ENCODE measurements at places on chromosomes 1 and 21. TPM values are rescaled to one million over a fixed set of nuclear protein-coding genes. Genes with fewer than 3 reads are reported as not detected.

Gene SPRR2B
- not detected for total RNA-seq

Gene NADK
- total RNA-seq, result 165 TPM

Gene DUSP12
- 97.6 TPM for total RNA-seq

Gene PCSK9
- total RNA-seq, result 6.0 TPM

Gene DCST2
- 0.18 TPM for total RNA-seq

Gene PRCC
- 103 TPM for total RNA-seq

Gene CYP4A22
- not detected for total RNA-seq

Gene CD1E
- not detected for total RNA-seq

Gene CFAP74
- total RNA-seq, result not detected

Gene KCNE2
- total RNA-seq, result not detected

Gene TINAGL1
- total RNA-seq, result 217 TPM

GRCh38 chr21:37974081-37974480 lies 57.8 kb upstream of the KCNJ6 start:
- DNase-seq, result peak; percentile 73

GRCh38 chr1:67307251-67308060 lies at the start of gene IL12RB2:
TSS of gene IL12RB2 (plus strand) at chr1:67307873. CDS start at chr1:67320369, 12,496 bp downstream.
- no peak for DNase-seq

GRCh38 chr1:235330918-235331285 lies 2.5 kb downstream of the GGPS1 start:
- DNase-seq, result no peak

DNA sequence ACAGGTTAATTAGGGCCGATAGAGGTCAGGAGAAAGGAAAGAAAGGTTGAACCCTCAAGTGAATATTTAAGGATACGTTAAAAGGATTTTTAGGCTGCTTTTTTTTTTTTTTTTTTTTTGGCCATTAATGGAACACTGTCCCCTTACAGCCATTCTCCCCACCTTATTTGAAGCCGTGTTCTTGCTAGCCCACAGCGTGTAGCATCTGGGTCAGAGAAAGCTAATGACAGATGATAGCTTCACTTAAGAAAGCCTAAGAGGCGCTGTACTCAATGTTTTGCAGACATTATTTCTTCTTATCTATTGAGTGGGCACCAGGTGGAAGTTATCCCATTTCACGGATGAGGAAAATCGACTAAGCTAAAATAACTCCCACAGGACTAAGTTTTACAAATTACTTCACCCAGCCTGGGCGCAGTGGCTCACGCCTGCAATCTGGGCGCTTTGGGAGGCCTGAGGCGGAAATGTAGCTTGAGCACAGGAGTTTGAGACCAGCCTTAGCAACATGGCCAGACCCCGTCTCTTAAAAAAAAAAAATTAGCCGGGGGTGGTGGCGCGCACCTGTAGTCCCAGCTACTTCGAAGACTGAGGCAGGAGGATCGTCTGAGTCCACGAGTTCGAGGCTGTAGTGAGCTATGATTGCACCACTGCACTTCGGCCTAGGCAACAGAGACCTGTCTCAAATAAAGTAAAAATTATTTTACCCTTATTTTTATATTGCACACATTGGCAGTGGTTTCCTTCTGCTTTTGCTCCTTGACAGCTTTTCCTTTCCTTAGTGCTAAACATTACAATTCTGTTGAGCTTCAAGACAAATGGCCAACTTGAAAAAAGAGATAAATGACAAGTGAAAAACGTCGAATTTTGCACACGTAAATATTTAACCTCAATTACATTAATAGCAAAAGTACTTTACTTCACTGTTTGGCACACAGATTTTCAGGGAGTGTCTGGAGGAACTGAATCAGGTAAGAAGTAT lies 1.1 kb upstream of the PHTF1 start:
- DNase-seq, result no peak

GRCh38 chr1:203591626-203592025 lies 35.0 kb upstream of the ATP2B4 start:
- DNase-seq, result no peak

- no peak for DNase-seq
Observed at GRCh38 chr21:45546636-45547544, 4.7 kb upstream of the SLC19A1 start.

DNA sequence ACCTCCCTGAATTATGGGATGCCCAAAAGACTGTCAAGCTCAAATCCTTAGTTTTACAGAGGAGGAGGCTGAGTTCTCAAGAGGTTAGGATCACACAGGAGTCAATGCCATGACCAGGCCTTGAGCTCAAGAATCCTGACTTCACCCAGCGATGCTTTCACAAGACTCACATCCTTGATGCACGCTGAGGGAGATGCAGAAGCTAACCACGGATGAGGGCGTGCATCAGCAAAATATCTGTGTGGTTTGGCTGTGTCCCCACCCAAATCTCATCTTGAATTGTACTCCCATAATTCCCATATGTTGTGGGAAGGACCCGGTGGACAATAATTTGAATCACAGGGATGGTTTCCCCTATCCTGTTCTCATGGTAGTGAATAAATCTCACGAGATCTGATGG lies 133.2 kb downstream of the KCNJ6 start:
- no peak for DNase-seq

GRCh38 chr1:22347854-22348760 lies 103.5 kb upstream of the ZBTB40 start:
- DNase-seq, result peak; percentile 91

- DNase-seq, result no peak
Observed at GRCh38 chr1:11044849-11045427, 2.1 kb downstream of the MASP2 start.

DNA sequence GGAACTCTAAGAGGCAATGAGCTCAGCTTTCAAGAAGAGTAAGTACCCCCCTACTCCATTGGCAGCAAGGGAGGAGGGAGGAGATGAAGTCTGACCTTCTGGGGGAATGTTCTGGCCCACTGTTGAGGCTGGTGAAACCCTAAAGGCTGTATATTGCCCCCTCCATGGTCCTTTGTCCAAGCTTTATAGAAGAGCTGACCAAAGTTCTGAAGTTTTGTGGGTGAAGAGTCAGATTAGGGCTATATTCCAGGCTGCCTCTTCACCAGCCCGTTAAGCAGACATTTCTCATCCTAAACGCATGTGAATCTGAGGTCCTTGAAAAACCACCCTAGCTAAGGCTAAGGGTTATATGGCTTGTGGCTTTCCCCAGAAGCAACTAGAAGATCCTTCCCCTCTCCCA lies 1.4 kb downstream of the C1orf94 start:
- DNase-seq, result no peak

DNA sequence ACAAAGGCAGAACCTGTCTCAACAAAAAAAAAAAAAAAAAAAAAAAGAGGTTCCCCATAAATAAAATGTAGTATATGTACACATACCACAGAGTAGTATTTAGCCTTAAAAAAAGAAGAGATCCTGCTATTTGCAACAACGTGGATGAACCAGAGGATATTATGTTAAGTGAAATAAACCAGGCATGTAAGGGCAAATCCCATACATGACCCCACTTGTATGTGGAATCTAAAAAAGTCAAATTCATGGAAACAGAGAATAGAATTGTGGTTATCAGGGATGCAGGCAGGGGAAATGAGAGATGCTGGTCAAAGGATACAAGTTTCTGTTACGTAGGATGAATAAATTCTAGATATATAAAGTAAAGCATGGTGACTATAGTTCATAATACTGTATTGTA lies 16.7 kb downstream of the SLC44A3 start:
- no peak for DNase-seq

GRCh38 chr1:212536586-212536985 lies 72.0 kb upstream of the ATF3 start:
- DNase-seq, result no peak

DNA sequence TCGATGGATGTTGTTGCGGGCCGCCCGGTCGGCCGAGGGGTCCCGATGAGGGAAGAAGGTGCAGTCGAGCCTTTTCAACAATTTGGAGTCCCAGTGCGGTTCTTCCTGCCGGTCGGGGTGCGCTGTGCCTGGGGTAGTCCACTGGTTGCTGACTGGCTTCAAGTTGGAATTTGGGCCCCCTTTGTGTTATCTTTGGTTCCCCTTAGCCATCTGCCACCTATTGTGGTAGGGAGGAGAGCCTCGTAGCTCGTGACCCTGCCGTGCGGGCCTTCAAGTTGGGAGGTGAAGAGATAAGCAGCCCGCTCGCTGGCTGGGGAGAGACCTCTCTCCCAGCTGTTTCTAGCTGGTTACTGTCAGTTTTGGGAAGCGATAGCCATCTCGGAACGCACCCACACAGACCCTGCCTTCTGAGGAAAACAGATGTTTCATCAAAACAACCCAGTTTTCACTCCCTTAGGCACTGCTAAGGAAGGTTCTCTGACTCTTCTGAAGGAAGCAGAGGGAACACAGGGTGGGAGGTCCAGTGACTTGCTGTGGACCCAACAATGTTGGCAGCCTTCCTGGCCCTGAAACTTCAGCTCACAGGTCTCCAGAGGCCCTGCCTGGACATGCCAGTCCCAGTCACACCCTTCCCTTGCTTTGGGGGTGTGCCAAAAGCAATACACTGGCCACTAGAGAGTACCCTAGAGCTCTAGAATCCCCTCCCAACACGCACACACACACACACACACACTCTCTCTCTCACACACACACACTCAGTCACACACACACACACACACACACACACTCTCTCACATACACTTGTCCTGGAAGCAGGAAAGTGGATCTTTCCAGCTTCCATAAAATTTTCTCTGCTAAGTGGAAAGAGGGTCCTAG lies 1.0 kb downstream of the BTG2 start:
- peak; percentile 65 for DNase-seq

GRCh38 chr1:194658090-194658439 lies 1471.7 kb upstream of the B3GALT2 start:
- DNase-seq, result peak; percentile 78

DNA sequence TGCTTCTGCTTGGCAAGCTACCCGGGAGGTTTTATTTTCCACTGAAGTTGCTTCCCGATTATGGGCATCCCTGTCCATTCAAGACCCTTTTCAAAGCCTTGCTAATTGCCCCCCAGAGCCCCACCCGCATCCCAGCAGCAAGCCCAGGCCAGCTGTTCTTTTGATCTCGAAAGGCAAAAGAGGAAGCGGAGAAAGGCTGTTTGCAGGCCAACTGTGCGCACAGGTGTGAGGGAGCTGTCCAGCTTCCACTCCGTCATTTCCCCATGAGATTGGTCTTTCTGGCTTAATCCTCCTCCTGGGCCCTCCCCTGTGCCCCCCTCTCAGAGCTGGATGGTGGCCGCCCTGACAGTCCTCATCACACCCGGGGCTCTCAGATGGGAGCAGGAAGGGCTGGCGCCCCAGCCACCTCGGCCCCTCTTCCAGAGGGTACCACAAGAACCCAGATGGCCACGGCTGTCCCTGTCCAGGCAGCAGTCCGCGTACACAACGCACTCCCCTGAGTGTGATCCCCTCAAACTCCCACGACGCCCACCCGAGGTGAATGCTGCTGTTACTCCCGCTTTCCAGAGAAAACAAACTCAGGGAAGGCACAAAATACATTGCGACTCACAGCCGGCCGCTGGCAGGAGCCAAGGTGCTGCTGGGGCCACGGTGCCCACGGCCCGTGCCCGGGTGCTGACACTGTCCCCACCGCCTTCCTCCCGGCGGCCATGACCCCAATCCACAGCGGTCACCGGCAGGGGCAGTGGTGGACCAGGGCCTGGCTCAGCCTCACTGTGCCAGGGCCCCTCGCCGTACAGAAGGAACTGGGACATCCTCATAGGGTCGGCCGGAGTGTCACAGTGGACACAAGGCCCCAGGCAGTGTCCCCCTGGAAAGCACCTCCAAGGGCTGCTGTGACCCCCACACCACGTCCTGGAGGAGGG lies 121.9 kb downstream of the CRYAA start:
- DNase-seq, result no peak

GRCh38 chr1:44810101-44810761 lies 1.9 kb downstream of the BTBD19 start:
- DNase-seq, result peak; percentile 16

- peak; percentile 95 for DNase-seq
Observed at GRCh38 chr1:224292419-224292818, 37.6 kb downstream of the NVL start.

GRCh38 chr1:110200666-110201065 lies 9.4 kb upstream of the KCNC4 start:
- no peak for DNase-seq

GRCh38 chr1:72932025-72932424 lies 649.7 kb upstream of the NEGR1 start:
- no peak for DNase-seq

DNA sequence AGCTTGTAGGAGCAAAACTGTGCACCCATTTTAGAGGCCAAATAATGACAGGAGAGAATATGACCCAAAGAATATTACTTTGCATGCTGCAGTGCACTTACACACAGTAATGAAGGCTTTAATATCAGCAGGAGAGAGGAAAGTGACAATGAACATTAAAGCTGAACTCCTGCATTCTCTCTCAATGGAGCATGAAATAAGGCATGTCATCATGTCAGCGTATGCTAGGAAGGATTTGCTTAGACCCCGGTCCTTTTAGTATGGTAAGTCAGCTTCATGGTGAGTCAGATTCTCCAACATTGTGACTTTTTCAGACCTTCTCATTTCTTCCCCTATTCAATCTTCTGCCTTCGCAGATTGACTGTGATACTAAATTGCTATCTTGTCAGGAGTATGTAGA lies 210.7 kb upstream of the TMPRSS15 start:
- DNase-seq, result no peak

DNA sequence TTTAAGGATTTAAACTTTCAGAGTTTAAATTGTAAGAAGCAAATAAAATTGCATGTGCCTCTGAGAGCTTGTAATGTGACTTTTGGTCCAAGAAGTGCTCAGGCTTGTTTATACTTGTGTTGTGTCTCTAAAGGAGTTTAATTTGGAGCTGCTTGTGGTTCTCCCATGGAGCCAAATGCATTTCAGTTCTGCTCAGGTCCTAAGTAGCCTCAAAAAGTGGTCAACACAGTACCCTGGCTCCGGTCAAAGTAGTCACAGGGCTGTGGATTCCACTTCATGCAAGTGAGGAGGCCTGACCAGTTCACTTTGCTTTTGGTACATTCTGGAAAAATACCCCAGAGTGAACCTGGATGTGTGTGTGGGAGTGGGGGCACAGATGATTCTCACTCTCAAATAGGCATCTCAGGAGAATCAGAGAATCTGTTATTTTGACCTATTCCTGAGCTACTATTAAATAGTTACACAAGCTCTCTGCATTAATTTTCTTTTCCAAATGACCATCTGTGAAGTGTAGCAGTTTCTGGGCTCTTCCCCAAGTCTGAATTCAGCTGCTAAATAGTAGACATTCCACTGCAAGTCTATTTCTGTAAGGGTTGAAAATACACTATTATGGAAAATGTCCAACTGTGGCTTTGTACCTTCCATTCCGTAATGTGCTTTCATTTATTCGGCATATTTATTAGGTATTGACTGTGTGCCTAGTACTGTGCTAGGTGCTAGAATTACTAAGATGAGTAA lies 31.7 kb upstream of the AGO1 start:
- DNase-seq, result no peak

- DNase-seq, result no peak
Observed at GRCh38 chr1:67433837-67434236, 3.6 kb upstream of the SERBP1 start.

GRCh38 chr1:5915587-5916571 lies 76.3 kb downstream of the NPHP4 start:
- DNase-seq, result peak; percentile 69

DNA sequence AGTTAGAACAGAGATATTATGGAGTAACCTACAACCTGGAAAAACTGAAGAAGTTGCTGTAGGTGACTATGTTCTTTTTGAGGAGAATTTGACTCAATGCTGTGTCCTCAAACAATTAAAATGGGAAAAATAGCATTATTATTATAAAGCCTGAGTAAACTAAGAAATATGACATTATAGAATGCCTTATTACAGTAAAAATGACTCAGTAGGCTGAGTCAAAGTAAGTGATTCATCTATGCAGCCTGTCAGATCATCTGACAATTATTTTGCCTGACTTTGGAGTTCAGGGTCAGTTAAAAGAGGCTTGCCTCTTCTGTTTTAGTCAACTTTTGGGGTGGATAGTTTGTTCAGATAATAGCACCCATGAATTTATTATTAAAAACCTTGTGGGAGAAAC lies 150.8 kb upstream of the PTGFR start:
- DNase-seq, result peak; percentile 90
